ENCODE measurements at places on chromosomes 4 and X.

DNA sequence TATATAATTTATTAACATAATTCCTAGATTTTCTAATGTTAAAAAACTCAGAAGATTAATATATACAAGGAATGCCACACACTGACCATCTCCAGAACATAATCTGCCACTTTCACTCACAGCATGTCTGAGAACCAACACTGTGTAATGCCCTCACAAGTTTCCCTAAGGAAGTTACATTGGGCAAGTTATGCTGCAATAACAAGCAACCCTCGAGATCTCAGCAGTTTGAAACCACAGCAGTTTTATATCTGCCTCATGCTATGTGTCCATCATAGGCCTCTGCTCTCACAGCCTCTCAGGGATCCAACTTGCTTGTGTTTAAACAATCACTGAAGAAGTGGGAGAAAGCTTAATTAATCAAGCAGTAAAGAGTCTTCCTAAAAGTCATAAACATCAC lies 250.0 kb upstream of the SLC7A11 start:
- no peak for DNase-seq

DNA sequence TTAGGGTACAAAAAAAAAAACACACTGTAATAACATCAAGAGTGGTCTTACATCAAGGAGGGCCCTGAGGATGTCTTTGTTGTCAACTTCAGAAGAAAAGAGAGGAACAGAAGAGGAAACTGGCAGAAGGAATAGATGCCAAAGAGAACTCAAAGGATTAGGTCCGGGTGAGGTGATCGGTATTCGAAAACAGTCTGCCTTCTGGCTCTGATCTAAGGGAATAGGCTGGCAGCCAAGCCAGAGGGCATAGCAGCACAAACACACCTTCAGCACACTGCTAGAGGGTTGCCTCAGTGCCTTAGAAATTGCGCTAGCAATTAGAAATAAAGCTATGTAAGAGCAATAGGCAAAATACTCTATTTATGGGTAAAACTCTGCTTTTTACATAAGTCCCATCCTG lies 91.4 kb upstream of the TTC29 start:
- no peak for DNase-seq

GRCh38 chr4:77153006-77153405 lies 4.0 kb upstream of the CCNG2 start:
- DNase-seq, result no peak

GRCh38 chrX:80021621-80022020 lies 7.1 kb downstream of the TBX22 start:
- no peak for DNase-seq

DNA sequence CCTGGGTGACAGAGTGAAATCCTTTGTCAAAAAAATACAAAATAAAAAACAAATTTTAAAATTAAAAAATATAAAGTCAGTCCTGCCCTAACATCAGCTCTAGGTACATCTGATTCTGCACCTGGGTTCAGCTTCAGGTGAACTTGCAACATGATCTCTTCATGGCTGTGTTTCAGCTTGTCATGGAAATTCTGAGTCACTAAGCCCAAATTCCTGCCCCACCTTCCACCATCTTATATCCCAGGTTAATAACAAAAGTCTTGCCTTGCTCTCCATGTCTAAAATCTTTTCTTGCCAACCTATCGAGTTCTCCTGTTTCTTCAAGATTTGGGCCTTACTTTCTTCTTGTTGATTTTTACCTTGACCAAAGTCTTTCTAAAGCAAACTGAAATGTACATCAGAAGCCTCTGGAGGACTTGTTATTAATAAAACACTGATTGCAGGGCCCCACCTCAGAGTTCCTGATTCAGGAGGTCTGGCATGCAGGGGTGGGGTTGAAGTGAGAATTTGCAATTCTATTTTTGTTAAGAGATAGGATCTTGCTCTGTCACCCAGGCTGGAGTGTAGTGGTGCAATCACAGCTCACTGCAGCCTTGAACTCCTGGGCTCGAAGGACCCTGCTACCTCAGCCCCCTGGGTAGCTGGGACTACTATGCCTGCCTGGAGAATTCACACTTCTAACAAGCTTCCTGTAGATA lies 125.8 kb upstream of the VCX3A start:
- no peak for DNase-seq

DNA sequence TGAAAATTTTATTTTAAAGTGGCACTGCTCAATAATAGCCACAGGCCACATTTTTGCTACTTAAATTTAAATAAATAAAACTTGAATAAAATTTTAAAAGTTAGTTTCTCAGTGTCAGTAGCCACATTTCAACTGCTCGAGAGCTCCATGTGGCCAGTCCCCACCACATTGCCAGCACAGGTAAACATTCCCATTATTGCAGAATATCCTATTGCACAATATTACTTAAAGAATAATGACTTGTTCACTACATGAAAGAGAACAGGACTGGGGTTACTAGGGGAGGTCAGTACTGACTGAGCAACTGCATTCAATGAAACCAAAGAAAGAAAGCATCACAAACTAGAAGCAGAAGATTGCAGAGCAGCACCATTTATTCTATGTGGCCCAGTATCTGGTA lies 2201.6 kb upstream of the TENM3 start:
- DNase-seq, result no peak

DNA sequence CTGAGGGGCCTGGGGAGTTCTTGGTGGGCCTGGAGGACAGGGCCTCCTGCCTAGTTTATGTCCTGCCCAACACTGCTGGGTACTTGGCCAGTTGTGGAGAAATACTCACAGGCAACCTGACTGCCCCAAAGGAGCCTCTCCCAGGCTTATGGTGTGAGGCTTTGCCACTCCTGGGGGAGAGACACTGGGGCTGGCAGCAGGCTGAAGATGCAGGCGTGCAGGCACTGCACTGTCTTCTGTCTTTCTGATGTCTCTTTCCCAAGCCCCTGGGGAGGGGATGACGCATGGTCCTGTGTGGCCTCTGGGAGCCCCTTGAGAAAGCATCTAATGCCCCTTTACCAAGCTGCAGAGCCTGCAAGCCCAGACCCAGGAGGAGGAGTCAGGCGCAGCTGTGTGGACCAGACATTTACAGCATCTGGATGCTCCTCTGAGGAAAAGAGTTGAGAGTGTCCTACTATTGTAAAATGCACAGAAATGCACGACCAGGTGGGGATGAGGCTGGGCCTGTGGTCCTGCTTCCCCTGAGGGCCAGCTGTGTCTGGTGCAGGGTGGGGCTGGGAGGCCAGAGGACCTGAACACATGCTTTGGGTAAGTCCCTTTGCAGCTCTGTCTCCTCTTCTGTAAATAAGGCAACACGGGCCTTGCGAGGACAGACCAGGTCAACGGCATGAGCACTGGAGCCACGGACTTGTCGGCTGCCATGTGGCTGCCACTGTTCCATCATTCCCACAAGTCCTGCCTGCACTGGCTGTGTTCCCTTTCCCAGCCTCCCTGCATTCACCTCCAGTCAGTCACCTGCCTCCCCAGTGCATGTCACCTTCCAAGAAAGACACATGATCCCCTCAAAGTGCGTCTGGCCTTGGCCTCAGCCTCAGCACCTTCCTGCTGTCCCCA lies 8.4 kb downstream of the TMEM271 start:
- no peak for DNase-seq

DNA sequence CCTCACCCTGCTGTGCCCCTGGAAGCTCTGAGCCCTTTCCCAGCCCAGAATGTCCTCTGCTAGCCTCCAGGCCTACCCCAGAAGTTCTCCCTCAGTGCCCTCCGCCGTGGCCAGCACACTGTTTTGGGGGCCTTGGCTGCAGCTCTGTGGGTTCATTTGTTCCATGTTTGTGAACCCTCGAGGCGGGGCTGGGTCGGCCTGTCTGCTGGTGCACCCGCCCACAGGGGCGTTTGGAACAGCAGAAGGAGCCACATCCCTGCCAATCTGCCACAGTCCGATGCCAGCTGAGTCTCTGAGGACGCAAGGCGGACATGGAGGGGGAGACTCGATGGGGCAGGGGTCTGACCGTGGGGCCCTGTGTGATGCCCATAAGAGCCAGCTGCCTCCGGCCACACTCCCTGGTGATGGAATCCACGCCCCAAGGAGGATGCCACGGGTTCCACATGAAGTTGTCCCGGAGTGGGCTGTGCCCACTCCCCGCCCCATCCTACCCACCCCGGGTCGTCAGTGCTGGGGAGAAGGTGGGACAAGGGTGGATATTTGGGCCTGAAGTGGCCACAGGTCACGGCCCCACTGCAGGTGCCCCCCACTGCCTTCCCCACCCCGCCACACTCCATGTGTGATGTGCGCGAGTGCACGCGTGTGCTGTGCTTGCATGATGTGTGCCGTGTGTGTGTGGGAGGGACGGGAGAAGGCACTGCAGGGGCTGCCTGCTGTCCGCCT lies 7.1 kb downstream of the ATP5ME start:
- no peak for DNase-seq

DNA sequence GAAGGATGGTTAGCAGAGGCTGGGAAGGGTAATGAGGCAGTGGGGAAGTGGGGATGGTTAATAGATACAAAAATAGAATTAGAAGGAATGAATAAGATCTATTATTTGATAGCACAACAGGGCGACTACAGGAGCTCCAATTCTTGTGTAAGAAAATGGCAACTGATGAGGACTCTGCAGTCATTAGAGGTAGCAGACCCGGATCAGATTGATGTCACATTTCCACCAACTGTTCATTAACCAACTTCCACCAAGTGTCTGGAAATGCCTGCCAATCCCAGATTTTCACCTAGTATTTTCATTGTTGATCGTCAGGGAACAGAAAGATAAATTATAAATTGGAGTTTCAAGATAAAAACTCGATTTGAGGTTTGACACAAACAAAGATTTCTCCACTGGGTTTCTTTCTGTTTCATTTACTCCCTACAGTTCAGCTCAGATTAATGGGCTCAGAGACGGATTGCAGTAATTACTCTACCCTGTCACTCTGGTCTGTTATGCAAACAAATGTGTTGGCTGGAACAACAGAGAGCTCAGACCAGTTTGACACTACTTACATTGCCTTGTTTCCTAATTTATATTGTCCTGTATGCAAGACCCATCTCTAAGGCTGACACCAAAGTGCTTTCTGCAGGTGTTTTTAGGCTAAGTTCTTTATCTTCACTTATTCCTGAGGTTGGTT lies 909.2 kb upstream of the PRKX start:
- no peak for DNase-seq

DNA sequence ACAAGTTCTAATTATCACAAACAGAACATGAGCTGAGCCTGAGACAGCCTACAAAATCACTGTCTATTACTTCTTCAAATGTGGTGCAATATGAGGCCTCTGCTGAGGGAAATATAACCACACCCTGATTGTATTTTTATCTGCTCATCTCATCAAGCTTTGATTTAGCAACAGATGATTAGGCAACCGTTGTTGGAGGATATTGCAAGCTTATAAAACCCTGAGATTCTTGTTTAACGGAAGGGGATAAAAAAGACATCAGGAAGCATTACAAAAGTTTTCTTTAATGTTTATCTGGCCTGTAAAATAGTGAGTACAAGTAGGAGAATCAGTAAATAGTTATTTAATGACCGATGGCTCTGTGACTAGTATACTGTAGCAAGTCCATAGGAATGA lies 108.5 kb downstream of the ZNF330 start:
- no peak for DNase-seq

DNA sequence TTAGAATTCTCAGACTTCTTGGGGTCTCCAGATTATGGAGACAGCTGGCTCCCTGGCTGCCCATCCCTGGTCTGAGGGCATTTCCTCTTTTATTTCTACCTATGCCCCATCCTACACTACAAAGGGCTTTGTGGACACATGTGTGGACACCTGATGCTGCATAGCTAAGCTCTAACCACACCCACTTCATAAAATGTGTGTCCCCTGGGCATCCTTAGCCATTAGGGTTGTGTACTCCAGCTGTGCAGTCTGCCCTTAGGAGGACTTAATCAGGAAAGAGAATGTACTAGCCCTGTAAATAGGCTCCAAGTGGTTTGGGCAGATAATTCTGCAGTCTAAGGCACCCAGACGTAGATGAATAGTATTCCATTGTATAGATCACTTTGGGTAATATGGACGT lies 47.0 kb downstream of the COQ2 start:
- DNase-seq, result no peak

DNA sequence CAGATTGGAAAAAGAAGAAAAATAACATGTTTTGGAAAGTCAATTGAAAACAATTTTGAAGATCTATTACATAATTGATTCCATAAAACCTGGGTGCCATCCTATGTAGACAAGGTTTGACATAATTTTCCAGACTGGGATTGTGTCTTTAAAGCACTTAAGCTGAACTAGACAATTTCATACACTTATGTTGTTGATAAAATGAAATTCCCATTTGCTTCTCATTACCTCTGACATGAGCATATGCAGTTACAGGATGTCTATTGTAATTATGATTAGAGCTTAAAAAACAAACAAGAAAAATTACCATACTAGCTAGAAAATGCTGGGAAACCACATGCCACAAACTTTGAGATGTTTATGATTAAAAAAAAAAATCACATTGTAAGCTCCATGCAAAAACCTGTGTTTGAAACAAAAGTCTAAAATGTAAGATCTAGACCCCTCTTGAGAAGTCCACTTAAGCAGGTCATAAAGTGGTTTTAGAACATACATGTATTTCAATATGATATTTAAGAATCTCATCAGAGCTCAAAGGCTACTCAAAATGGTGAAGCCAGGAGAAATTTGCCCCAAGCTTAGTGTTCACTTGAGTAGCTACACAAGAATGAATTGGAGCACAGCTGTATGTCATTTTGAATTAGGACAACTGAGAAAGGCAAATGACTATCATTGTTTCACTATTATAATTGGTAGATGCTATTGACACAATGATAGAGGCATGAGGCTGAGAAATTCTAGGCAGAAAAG lies 181.1 kb upstream of the PABPC4L start:
- DNase-seq, result no peak

DNA sequence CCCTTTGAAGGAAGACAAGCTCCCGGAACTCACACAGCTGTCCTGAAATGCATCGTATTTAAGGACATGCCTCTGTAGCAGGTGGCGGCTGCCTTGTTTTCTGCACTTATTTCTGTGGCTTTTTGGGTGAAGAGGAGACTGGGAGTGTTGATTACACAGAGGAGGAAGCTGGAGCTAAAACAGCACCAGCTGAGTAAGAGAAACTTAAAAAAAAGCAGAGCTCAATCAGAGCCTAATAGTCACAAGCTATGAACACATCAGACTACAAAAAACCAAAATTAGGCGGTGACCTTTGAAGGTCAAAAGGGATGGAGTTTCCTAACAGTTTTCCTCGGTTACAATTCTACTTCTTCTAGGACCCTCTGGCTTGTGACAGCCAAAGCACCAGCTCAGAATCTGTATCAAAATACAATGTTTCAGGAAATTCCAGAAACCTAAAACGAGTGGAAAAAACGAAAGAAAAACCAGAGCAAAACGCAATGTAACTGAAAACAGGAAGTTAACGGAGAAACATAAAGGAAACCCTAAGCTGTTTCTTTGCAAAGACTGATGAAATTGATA lies 13.5 kb downstream of the PRKX start:
- DNase-seq, result no peak

Measured in stimulated activated CD8-positive, alpha-beta memory T cell treated with anti-CD3 and anti-CD28 coated beads, Interleukin-2, amount 100 ng/mL, for 48 hours (primary cell).